Amygdala (tissue), 56 donors: ENCODE measurements at places on chromosomes 4 and X.

- no peak for DNase-seq
Observed at GRCh38 chr4:37770016-37770415, 56.5 kb upstream of the PGM2 start.

- DNase-seq, result no peak
Observed at GRCh38 chrX:40314070-40314469, 216.3 kb upstream of the BCOR start.

- DNase-seq, result peak; percentile 98
Observed at GRCh38 chr4:122732329-122733026, at the start of gene BBS12. Gene BBS12, plus strand, starts transcription at chr4:122732704. Its CDS starts 9,189 bp downstream, at chr4:122741893.

GRCh38 chrX:50458483-50458882 is 12.1 kb downstream of the DGKK start:
- no peak for DNase-seq

- no peak for DNase-seq
Observed at GRCh38 chr4:121277194-121278105, 103.4 kb downstream of the QRFPR start.

- DNase-seq, result no peak
Observed at GRCh38 chr4:35102066-35102465, 1142.2 kb downstream of the ARAP2 start.

GRCh38 chr4:74772106-74772505 is 22.2 kb downstream of the BTC start:
- no peak for DNase-seq
